ENCODE measurements at places on chromosomes 7 and 10.

DNA sequence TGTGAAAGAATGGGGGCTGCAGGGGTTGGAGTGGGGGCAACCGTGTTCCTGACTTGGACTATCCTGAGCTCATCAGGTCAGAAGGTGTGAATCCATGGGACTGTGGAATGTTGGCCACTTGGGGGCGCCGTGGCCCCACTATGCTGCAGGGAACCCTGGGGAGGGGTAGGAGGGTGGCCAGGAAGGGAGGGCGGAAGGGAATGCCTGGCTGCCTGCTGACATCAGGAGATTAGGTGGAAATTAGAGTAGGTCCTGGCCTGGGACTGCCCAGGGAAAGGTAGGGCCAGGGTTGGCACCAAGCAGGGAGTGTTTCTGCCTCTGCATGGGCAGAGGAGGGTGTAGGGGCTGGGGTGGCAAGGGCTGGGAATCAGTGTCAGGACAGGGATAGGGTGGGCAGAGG is 65.8 kb upstream of the PRSS58 start:
- DNase-seq: peak; percentile 56

GRCh38 chr7:137871170-137871915 is 24.6 kb upstream of the DGKI start:
- no peak for DNase-seq

GRCh38 chr7:131011432-131011742 is 277.4 kb upstream of the KLF14 start:
- peak; percentile 56 for DNase-seq

DNA sequence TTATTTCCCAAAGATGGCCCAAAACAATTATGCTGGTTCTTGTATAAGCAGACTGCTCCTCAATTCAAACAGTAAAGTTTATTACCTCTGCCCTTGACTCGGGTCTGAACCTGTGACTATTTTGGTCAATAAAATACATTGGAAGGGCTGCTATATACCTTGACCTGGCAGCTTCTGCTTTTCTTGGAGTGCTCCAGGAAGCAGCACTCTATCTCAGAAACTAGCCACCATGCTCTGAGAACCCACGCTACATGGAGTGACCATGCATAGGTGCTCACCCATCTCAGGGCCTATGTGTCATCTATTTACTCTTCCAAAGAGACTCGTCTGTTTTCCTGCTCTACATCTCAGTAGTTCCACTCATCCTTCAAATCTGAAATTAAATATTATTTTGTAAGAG is 299.9 kb downstream of the AHR start:
- no peak for DNase-seq

- DNase-seq: peak; percentile 50
These were observed 42.3 kb downstream of the NOC3L start for GRCh38 chr10:94320285-94320914.

DNA sequence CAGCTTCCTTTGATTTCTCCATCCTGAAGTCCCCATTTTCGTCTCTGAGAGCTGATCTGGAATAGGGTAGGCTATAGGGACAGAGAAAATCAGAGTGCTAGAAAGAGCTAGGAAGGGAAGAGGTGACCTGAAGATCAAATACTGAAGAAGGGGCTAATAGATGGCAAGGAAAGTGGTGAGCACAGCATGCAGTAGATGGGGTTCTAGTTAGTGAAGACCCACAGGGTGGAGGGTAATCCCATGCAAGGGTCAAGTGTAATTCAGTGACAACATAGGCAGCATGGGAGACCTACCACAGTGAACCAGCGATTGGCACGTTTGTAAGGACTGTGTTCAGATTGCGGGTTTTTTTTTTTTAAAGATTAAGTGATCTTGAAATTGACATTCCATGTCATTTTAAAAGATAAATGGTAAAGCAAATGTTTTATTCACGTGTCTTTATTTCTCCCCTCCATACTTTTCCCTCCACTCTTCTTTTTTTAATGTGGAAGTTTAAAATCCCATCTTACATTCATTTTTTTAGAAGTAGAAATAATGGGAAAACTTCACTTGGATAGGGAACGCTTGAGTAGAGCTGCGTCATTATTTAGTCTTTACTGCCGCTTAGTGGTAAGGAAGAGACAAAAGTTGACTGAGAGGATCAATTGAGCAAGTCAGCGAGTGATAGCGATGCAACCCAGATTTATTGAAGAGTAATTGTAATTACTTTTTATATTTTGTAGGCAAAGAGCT is 21.0 kb upstream of the ABI1 start:
- peak; percentile 90 for DNase-seq

DNA sequence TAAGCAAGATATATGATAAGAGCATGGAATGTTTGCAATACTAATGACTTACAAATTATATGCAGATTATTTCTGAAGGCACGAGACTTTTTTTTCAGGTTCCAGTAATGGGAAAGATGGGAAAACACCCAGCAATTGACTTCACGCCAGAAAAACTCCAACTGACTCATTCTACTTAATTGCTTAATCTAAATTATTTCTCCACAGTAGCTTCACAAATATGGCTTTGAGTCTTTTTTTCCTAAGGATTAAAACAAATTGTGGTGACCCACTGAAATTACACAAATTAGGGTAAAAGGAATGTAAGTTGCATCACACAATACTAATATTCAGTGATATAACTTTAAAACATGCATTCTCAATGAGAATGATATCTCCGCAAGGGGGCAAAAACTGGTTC is 138.7 kb downstream of the GNAI1 start:
- DNase-seq: no peak
